Activated CD8-positive, alpha-beta memory T cell treated with anti-CD3 and anti-CD28 coated beads, Interleukin-2, amount 10 ng/mL, durations not matched to agents 7 days and 5 days (primary cell): ENCODE measurements at places on chromosomes 6 and 20. TPM values are rescaled to one million over a fixed set of nuclear protein-coding genes. Genes with fewer than 3 reads are reported as not detected.

GRCh38 chr20:10502098-10502526 is 67.0 kb downstream of the SLX4IP start:
- peak; percentile 64 for DNase-seq

- no peak for DNase-seq
These were observed 36.4 kb upstream of the GCLC start for GRCh38 chr6:53581173-53581773.

DNA sequence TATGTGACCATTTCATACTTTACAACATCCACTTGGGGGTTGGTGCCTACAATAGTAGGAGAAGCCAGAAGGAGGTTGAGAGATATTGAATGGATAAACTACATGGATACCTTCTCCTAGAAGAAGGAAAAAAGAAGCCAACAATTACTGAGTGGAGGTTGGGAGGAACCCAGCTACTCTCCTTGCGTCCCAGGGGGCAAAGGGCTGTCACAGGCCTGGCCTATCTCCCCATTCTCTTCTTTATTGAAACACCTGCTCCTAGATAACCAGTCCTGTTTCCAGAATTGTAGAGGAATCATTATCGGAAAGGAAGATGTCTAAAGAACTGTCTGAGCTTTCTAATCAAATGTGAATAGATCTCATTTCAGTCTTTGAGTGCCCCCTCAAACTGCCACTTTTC is 115.1 kb downstream of the MAP7 start:
- no peak for DNase-seq

AVP gene
- not detected for total RNA-seq

DNA sequence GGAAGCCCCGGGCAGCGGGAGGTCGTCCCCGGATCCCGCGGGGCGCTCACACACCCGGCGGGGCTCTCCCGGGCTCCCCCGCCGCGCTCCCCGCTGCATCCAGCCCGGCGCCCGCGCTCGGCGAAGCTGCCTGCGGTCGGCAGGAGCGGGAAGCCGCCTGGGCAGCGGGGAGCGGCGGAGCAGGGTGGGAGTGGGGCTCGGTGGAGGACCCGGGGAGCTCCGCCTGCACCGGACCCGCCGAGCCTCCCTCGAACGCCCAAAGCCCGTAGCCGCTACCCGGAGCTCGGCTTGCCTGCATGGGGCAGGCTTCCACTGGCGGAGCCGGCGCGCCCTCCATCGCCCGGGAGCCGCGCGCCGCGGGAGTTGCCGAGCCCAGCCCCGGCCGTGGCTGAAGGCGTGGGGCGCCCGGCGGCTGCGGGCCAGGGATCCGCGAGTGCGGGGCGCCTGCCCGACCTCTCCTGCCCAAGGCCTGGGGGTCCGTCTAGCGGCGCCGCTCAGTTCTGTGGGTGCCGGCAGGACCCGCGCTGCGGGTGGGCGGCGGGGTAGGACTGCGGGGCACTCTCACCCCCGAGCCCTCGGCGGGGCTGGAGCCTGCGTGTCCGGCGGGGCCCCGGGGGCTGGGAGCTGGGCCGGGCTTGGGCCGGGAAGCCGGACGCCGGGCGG is 671 bp downstream of the CDH4 start:
- DNase-seq, result no peak

DNA sequence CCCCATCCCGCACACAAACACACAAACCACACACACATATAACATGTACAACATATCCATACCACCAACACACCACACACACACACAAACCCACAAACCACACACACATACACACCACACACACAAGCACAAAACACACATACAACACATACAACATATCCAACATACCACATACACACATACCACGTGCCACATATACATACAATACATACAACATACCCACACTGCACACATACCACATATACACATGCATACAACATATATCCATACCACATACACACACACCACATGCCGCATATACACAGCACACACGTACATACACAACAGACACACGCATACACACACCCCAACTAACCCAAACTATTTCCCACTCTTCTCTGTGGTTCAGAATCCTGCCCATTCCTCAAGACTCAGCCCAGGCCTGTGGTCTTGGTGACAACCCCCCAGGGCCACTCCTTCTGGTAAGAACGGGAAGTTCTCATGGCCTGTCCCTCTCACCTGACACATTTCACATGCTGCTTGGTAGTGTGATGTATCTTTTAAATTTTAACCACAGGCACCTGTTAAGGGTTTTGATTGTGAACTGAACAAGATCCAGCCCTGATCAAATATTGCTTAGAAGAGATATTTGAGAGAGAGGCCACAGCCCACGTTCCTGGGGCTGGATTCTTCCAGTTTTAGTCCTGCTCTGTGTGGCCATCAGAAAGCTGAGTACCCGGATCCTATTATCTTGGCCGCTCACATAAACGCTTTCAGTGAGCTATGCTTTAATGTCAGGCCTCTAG is 55.9 kb upstream of the KCNK16 start:
- DNase-seq, result no peak

DNA sequence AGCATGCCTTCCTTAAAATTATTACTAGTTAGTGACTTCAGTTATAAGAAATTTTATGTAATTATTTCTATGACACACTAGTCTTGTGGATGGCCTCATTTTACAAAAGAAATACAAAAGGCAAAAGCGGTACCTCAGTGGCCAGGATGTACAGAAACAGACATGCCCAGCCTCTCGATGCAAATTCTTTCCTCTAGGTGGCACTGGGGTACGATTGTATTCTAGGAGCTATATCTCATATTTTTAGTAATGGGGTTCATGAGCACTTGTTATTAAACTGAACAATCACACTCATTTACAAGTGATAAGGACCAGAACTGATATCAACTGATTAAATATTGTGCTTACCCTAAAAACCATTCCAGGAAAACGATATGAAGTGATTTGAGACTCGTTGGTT is 59.8 kb downstream of the SOD2 start:
- no peak for DNase-seq

EEF1A2 gene
- total RNA-seq, result not detected

DNA sequence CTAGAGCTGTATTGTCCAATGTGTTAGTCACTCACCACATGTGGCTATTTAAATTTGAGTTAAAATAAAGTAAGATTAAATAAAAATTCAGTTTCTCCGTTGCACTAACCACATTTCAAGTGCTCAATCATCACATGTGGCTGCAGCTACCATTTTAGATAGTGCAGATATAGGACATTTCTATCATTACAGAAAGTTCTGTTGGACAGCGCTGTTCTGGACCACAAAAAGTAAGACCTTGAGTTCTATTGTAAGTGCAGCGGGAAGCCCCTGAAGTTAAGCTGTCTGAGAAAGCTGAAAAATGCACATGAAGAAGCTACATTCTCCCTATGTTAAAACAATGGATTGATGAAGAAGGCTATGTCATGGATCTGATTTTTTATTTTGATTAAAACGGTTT is 1.1 kb downstream of the ORC3 start:
- DNase-seq, result no peak

GRCh38 chr20:33733654-33734576 is 2.1 kb downstream of the ZNF341 start:
- DNase-seq, result no peak
